ENCODE measurements at places on chromosomes 2 and 18.

- DNase-seq: no peak
Measured at GRCh38 chr2:191166111-191166755, 15.4 kb upstream of the STAT4 start.

DNA sequence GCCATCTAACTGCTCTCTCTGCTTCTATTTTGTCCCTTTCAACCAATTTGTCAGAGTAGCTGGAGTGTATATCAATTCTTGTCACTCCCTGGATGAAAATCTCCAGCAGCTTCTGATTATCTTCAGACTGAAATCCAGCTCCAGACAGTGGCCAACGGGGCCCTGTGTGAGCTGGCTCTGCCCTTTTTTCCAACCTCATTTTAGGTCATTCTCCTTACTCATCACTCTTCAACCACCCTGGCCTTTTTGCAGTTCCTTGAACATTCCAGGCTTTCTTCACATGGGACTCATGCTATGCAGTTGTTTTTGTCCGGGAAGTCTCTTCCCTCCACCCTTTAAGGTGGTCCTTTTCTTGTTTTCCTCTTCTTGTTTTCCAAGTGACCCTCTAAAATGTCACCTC is 15.4 kb upstream of the FAP start:
- no peak for DNase-seq

DNA sequence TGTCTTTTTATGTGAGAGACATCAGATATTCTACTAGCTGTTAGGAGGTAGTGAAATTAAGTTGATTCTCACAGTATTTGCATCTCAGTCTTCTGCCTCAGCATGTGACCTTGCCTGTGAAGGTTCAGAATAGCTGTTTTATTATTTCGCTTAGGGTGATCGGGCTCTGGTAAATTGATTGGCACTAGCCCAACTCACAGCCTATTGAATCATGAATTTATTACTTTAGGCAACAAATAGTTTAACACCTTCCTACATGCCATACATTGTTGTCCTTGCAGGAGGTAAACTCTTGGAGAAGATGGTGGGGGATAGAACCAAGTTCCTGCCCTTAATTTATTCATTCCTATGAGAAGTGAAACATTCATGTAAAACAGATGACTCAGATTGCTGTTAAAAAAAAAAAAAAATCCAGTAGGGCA is 101.9 kb downstream of the GPD2 start:
- no peak for DNase-seq

GRCh38 chr2:143802242-143802641 is 673.0 kb downstream of the ARHGAP15 start:
- DNase-seq: no peak

DNA sequence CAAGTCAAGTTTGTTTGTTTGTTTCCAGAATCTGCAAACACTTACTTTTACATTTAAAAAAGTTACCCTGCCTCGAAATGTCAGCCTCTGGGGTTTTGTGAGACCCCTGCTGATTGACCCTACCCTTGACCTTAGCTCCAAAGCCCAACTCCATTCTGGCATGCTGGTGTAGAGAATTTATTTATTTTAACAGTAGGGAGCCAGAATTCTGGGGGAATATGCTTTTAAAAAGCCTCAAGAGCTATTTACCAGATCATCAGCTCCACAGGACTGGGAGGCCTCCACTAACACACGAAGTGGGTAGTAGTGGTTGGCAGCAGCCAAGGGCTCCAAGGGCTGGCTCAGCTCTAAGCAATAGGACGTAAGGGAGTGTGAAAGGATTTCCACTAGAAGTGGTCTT is 23.2 kb upstream of the GREB1L start:
- DNase-seq: no peak

- no peak for DNase-seq
Measured at GRCh38 chr2:221454459-221455105, 117.5 kb downstream of the EPHA4 start.

GRCh38 chr2:29940706-29941105 is 19.3 kb upstream of the ALK start:
- DNase-seq: no peak

GRCh38 chr2:216147172-216148131 is 38.3 kb downstream of the XRCC5 start:
- DNase-seq: no peak

DNA sequence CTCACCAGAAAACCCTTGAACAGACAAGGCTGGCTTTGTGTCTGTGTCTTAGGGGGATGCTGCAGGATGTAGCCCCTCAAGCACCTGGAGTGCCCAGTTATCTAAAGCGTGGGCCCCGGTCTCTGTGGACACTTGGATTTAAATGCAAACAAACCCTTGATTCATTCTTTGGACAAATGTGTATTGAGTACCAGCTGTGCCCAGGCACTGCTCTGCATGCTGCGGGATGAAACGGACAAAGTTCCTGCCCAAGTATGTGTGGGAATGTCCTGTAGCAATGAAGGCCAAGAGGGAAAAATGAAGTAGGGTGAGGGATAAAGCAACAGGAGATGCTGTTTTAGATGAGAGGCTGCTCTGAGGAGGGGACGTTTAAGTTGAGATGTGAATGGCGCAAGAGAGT is 53.9 kb downstream of the BOLA3 start:
- no peak for DNase-seq

- no peak for DNase-seq
Measured at GRCh38 chr18:64710105-64710861, 561.4 kb upstream of the LINC00305 start.

GRCh38 chr2:59249441-59250306 is 1008.5 kb upstream of the FANCL start:
- DNase-seq: no peak

DNA sequence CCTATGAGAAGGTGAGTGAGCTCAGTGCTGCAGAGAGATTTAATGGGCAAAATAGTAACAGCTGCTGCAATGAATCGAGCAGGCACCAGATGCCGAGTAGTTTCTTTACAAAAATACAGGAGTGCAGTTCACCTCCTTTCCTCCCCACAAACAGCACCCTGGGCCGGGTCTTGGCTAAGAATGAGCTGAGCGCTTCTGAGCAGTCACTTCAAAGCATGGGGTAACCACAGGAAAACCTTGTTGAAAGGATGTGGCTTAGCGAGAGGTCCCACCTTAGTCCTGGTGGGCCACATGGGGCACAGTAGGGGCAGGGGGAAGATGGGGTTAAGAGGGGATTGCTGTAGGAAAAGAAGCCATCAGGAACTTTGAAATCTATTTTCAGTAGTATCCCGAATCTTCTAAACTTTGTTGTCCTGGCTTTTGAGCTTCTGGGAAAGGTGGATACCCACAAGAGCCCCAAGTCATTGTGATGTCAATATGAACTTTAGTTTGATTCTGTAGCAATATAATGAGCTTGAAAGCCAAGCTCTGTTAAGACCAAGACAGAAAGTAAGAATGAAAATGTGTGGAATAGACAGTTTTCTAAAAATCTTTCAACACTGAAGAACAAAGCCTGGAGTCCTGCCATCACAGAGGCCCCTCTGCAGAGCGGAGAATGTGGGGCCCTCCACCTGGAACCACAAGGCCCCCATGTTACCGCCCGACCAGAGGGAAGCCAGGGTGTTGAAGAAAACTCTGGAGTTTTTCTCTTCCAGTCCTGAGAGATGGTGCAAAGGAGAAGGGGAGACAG is 101.0 kb upstream of the ZNF236 start:
- DNase-seq: no peak

DNA sequence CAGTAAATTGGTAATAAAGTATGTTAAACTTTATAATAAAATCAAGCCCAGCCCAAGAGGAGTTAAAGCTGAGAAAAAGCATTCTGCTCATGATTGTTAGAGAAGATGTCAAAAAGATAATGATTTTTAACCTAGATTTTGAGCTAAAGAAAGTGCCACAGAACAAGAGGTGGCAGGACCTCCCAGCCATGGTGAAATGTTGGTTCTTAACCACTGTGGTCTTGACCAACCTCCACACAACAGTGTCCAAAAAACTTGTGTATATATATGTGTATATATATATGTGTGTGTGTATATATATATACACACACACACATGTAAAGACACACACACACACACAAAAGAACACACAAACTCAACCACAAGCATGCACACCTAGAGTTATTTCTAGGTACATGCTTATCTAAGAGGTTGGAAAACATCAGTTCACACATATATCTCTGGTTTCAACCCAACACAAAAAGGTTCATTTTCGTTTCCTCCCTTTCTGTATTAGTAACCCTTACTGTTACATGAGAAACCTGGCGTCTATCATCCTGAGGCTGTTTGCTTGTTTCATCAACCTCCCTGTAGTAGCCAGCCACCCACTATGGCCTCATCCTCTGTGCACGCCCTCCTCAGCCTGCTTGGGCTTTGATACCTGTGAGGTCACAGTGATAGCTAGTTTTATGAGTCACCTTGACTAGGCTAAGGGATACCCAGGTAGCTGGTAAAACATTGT is 631.8 kb upstream of the ID2 start:
- DNase-seq: no peak

- no peak for DNase-seq
Measured at GRCh38 chr2:97741251-97741650, 27.9 kb downstream of the ZAP70 start.

DNA sequence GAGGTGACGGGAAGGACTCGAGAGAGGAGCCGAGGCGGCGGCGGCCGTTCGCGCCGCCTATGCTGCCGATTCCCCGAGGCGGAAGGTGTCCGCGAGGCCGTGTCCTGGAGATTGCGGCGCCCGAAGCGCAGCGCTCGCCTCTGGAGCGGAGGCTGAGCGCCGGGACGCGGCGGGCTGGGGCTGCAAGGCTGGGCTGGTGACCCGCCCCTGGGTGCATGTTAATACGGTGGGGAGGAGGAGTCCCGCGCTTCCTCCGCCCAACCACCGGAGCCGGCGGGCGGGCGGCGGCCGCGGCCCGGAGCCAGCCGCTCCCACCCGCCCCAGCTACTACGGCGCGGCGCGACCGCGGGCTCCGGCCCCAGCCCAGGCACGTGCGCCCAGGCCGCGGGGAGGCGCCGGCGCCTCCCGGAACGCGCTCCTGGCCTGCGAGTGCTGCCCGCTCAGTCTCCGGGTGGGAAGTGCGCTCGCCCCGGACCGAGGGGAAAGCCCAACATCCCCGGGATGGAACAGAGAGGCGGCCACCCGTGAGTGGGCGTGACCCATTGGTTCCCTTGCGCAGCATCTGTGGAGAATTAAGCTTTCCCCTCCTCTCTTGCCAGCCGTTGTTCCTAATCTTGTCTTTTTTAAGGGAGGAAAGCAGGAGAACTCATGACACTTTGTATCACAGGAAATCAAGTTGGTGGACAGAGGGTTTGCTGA is at the start of gene DLGAP1:
Gene DLGAP1, minus strand, starts transcription at position 195 of the 699 bp plus-strand sequence.
- DNase-seq: no peak

DNA sequence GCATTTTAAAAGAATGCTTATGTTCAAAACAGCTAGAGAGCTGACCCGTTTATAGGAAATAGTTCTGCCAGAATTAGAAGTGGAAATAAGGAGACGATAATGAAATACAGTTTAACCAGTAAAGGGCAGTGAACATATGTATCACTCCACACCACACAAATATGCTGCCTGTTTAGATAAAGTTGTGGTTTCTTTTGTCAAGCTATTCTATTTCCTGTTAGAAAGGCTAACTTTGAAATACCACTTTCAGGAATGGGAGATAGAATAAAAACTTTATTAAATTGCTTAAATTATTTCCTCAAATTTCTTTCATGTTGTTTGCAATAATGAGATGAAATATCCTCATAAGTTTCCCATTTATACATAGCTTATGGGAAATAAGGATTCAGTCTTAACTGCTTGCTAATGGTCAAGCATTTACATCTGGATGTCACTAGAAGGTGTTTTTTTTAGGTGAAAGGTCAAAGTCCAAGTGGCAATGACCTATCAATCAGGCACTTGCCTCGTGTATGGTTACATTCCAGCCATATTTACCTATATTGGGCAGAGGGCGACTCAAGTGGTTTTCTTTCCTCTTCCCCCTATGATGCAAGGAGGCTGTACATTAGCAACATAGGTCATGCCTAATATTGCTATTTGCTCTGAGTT is 148.9 kb downstream of the ZEB2 start:
- DNase-seq: no peak

GRCh38 chr2:82476094-82476493 is 1983.0 kb downstream of the SUCLG1 start:
- DNase-seq: no peak

DNA sequence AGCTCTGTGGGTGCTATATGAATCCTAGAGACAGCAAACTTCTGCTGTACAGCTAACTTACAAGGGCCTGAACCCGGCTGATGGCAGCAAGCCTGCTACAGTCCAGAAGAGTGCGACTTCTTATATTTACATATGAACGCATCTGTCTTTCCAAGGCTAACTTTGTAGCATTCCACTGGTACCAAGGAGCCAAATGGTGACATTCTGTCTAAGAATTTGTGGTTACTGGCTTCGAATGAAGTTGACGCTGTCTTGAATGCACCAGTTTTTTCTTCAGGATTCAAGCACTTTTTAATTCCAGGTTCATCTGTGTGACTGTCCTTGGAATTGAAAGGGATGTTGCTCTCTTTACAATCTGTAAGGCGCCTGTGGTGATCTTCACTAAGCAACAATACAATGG is 42.4 kb downstream of the THUMPD2 start:
- no peak for DNase-seq

DNA sequence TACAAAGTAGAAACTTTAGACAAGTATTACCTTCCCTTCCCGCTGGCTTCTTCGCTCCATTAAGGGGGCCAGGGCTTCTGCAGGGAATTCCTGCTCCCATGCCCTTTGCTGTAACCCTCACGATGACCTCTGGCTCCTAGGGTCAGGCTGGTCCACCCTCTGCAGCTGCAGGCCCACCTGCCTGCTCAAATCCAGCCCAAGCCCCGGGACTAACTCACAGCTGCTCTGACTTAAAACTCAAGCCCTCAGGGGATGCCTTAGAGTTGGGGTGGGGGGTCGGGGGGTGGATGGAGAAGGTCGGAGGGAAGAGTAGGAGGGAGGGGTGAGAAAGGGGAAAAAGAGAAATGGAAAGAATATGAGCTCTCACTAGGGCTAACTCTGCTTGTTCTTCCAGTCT is 4.9 kb downstream of the IGFBP5 start:
- no peak for DNase-seq

- DNase-seq: no peak
Measured at GRCh38 chr2:58157754-58158153, 83.4 kb downstream of the FANCL start.

DNA sequence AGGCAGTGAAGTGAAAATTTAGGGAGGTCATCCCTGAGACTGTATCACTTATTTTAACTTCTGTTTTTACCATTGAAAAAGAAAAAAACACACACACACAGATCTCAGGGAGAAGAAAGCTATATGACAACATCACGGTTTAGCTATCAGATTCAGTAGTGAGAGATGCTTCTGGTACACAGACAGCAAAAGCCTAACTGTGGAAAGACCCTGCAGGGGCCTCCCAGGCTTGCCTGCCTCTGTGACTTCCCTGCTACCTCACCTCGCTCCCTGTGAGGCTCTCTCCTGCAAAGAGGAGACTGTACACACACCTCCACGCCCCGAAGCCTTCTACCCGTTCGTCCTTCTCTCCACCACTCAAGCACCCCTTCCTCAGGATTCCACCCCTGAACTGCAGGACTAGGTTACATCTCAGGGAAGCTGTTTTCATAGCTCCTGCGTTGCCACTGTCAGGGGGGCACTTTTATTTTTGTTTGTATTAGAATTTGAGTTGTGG is 86.3 kb downstream of the EPB41L3 start:
- no peak for DNase-seq
